ENCODE measurements at places on chromosomes 5 and 9. TPM values are rescaled to one million over a fixed set of nuclear protein-coding genes. Genes with fewer than 3 reads are reported as not detected.

The ZDHHC11B gene
- total RNA-seq: 3.8 TPM

The PTPN3 gene
- total RNA-seq: 3.1 TPM

The MXD3 gene
- 18.0 TPM for total RNA-seq

The IFNA13 gene
- total RNA-seq: 0.04 TPM

The LHX3 gene
- not detected for total RNA-seq

GRCh38 chr5:38782180-38782835 is 63.5 kb upstream of the OSMR start:
- no peaks in the 10 kb centered on the region for H3K27me3 ChIP-seq
- peak overlapping the region; percentile 53 for H3K27ac ChIP-seq
- DNase-seq: no peak
- no peak overlapping the region for H3K4me3 ChIP-seq

DNA sequence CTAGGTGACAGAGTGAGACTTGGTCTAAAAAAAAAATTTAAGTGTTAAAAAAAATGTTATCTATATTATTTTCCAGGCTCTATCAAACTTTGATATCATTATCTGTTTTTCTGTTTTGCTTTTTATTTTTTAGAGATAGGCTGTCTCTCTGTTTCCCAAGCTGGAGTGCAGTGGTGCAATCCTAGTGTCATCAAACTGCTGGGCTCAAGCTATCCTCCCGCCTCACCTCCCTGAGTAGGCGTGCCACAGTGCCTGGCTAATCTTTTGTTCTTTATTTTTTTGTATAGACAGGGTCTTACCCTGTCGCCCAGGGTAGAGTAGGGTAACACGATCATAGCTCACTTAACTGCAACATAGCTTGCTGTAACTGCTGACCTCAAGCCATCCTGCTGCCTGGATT is 14.4 kb downstream of the SEC24A start:
- no peak for DNase-seq
- no peaks in the 10 kb centered on the region for H3K27me3 ChIP-seq
- H3K36me3 ChIP-seq: peaks cover 29% of the 10 kb centered on the region

DNA sequence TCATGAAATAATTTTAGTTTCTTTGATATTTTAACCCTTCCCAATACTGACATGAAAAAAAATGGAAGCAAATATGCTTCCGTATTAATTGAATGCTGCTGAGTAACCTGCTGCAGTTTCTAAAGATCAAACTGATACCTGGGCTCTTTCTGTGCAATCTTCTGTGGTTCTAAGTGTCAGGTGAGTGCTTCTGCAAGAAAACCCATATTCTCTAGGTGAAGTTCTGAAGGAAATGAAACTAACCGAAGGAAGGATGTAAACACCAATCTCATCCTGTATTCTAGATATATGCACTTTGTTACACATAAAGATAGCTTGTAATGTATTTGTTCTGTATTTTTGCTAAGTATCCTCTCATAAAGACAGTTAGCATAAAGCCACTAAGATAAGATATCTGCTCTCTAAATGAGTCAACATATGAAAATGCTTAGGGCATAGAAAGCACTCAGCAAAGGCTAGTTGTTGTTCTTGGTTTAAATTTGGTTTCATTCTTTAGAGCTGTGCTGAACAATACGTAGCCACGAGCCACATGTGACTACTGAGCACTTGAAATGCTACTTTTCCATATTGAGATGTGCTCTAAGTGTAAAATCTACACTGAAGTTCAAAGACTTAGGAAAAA is 52.0 kb downstream of the ITGA2 start:
- no peak for DNase-seq
- no peaks in the 10 kb centered on the region for H3K4me1 ChIP-seq
- H3K4me3 ChIP-seq: no peak overlapping the region
- no peaks in the 10 kb centered on the region for H3K27me3 ChIP-seq
- no peak overlapping the region for H3K27ac ChIP-seq

DNA sequence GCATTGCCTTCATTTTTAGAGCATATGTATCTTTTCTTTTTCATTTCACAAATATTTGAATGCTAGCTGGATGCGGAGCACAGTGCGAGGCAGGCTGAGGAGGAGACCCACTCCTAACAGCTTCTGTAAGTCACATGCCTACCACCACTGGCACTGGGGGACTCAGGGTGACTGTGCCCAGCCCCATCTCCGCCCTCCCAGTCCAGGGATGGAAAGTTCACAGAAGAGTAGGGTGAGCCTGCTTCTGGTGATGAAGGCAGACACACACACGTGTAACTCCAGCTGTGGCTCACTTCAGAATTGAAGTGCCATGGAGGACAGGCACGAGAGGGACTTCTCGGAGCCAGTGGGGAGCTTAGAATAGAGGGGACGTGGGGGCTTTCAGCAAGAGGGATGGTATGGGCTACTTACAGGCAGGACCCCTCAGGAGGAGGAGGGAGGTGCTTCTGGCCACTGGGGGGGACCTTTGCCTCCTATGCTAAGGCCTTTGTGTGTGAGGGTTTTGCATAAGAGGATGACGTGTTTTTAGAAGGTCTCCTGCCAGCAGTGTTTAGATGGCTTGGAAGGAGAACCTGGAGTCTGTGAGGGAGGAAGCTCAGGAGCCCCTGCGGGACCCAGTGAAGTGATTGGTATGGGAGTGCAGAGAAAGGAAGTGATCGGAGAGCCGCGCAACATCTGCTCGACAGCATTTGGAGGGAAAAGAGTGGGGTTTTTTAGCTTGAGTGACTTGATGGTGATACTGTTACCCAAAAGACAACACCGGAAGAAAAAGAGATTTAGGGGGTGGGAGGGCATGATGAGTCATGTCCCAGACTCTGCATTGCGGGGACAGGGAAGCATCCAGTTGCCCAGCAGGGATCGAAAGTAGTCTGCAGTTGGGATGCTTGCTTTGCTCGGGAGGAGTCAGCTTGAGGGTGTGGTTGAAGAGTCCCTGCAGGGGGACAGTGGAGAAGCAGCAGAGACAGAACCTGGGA is 163.5 kb upstream of the OTULINL start:
- H3K4me3 ChIP-seq: no peak overlapping the region
- DNase-seq: peak; percentile 86

GRCh38 chr5:137938751-137939143 is 49.5 kb downstream of the PKD2L2 start:
- no peaks in the 10 kb centered on the region for H3K27me3 ChIP-seq
- no peak overlapping the region for H3K4me3 ChIP-seq
- no peak for DNase-seq
- H3K27ac ChIP-seq: no peak overlapping the region

GRCh38 chr5:68515514-68515913 is 300.0 kb downstream of the PIK3R1 start:
- H3K4me1 ChIP-seq: no peaks in the 10 kb centered on the region
- H3K4me3 ChIP-seq: no peak overlapping the region
- no peaks in the 10 kb centered on the region for H3K27me3 ChIP-seq

- H3K27ac ChIP-seq: no peak overlapping the region
- no peaks in the 10 kb centered on the region for H3K27me3 ChIP-seq
- peaks cover 68% of the 10 kb centered on the region for H3K36me3 ChIP-seq
- H3K4me3 ChIP-seq: no peak overlapping the region
- H3K4me1 ChIP-seq: no peaks in the 10 kb centered on the region
These were observed 7.1 kb downstream of the KIF20A start for GRCh38 chr5:138186002-138186447.

- no peak overlapping the region for H3K27ac ChIP-seq
- no peak for DNase-seq
These were observed 239.1 kb downstream of the ENC1 start for GRCh38 chr5:74401281-74401945.

GRCh38 chr5:53246042-53246836 is 136.7 kb upstream of the MOCS2 start:
- DNase-seq: peak; percentile 26
- H3K4me3 ChIP-seq: no peak overlapping the region
- no peak overlapping the region for H3K27ac ChIP-seq
- no peaks in the 10 kb centered on the region for H3K27me3 ChIP-seq

- peaks cover 7% of the 10 kb centered on the region for H3K27me3 ChIP-seq
- no peak within 1 kb of the TSS for H3K4me3 ChIP-seq
- H3K36me3 ChIP-seq: no peaks in the 10 kb centered on the region
- no peak within 1 kb of the TSS for H3K27ac ChIP-seq
These were observed at the start of gene RNF183 for GRCh38 chr9:113302792-113303418. Gene RNF183, minus strand, starts transcription at chr9:113303376. Its CDS starts 5,192 bp downstream, at chr9:113298184.

GRCh38 chr5:125175348-125176004 is 429.0 kb upstream of the ZNF608 start:
- H3K36me3 ChIP-seq: no peaks in the 10 kb centered on the region
- no peak overlapping the region for H3K4me3 ChIP-seq
- no peaks in the 10 kb centered on the region for H3K4me1 ChIP-seq
- no peak overlapping the region for H3K27ac ChIP-seq

Data from muscle of leg (tissue), 16 donors.